ENCODE measurements at places on chromosomes 5 and 9. TPM values are rescaled to one million over a fixed set of nuclear protein-coding genes. Genes with fewer than 3 reads are reported as not detected.

DNA sequence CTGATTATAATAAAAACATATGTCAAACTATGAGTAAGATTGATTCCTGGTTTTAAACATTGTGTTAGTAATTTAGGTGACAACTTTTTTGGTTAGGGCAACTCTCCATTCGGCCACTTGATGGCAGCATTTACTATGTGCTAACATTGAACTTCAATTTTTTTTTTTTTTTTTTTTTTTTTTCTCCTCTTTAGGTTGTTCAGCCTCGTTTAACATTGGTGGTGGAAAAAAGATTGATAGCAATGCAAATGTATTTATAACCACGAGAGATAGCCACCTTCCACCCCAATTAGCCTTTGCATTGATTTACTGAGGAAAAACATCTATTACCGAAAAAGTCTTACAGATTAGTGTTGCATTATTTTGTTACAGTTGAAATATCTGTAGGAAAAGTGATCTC is 159.1 kb downstream of the CSNK1G3 start:
- H3K27ac ChIP-seq, result no peak overlapping the region
- H3K4me3 ChIP-seq, result no peak overlapping the region
- peak; percentile 54 for DNase-seq
- no peaks in the 10 kb centered on the region for H3K4me1 ChIP-seq
- H3K36me3 ChIP-seq, result no peaks in the 10 kb centered on the region
- H3K27me3 ChIP-seq, result no peaks in the 10 kb centered on the region

DNA sequence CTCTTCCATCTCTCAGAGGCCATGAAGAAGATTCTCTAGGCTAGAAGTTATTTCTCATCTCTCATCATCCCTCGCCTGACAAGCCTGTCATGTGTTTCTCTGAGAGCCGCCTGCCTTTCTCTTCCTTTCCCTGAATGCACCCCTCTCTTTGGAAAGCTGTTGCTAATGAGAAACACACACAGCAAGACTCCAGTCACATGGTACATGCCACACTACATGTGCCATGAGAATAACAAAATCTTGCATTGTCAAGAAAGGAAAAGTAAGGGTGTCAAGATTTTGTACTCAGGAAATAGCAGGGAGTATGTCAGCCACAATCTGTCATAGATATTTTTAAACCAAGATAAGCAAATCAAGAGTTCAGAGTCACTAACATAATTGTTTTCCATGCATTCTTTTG is 8.9 kb downstream of the AGXT2 start:
- no peaks in the 10 kb centered on the region for H3K4me1 ChIP-seq
- no peaks in the 10 kb centered on the region for H3K27me3 ChIP-seq
- H3K4me3 ChIP-seq, result no peak overlapping the region

DNA sequence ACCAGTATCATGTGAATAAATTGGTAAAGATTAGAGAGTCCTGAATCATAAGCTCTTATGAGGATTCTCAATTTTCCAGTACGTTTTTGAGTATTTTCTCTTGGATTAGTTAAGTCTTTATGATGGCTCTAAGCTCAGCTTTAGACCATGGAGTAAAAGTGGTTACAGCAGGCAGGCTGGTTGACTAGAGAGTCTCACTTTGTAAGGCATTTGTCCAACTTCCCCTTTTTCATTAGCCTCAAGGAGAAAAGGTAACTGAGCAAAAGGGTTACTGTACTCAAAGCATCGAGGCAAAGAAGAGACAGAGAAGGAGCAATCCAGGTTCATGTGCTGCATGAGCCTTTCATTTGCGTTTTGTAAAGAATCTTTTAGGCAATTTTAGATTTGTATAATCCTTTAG is 8.5 kb downstream of the NOP16 start:
- H3K36me3 ChIP-seq, result peaks cover 18% of the 10 kb centered on the region
- no peak overlapping the region for H3K4me3 ChIP-seq
- H3K27me3 ChIP-seq, result no peaks in the 10 kb centered on the region
- no peaks in the 10 kb centered on the region for H3K4me1 ChIP-seq

The FAM151B gene
- total RNA-seq, result 3.8 TPM

- H3K4me1 ChIP-seq, result no peaks in the 10 kb centered on the region
- no peak for DNase-seq
- H3K4me3 ChIP-seq, result no peak overlapping the region
- no peaks in the 10 kb centered on the region for H3K36me3 ChIP-seq
These were observed 18.1 kb downstream of the MAMDC2 start for GRCh38 chr9:70061776-70062175.

The SLC6A19 gene
- total RNA-seq, result not detected

GRCh38 chr5:114948986-114949621 is 220.6 kb downstream of the TRIM36 start:
- H3K4me3 ChIP-seq, result no peak overlapping the region
- H3K36me3 ChIP-seq, result no peaks in the 10 kb centered on the region
- H3K27me3 ChIP-seq, result no peaks in the 10 kb centered on the region
- no peak overlapping the region for H3K27ac ChIP-seq

DNA sequence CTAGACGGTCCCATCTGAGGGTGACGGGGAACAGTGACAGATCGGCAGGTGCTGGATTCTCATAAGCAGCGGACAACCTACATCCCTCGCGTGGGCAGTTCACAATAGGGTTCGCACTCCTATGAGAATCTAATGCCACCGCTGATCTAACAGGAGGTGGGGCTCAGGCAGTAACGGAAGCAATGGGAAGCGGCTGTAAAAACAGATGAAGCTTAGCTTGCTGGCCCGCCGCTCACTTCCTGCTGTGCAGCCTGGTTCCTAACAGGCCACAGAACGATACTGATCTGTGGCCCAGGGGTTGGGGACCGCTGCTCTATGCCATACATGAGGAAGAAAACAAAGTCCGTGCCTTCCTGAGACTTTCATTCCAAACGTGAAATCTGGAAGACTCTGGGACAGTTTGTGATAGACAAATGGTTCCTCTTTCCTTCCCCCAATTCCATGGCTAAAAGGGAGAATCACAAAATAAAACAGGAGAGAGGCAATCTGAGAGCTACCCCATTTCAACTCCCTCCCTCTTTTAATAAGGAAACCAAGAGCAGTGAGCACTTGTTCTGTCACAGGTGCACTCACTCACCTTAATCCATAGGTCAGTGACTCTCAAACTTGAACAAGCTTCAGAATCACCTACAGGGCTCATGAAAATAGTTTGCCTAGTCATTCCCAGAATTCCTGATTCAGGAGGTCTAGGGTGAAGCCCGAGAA is 12.1 kb downstream of the PDCL start:
- no peak overlapping the region for H3K4me3 ChIP-seq
- peaks cover 10% of the 10 kb centered on the region for H3K36me3 ChIP-seq
- H3K4me1 ChIP-seq, result no peaks in the 10 kb centered on the region
- peak; percentile 18 for DNase-seq
- H3K27me3 ChIP-seq, result no peaks in the 10 kb centered on the region

The VCAN gene
- total RNA-seq, result 9.7 TPM

The ARID3C gene
- total RNA-seq, result not detected

DNA sequence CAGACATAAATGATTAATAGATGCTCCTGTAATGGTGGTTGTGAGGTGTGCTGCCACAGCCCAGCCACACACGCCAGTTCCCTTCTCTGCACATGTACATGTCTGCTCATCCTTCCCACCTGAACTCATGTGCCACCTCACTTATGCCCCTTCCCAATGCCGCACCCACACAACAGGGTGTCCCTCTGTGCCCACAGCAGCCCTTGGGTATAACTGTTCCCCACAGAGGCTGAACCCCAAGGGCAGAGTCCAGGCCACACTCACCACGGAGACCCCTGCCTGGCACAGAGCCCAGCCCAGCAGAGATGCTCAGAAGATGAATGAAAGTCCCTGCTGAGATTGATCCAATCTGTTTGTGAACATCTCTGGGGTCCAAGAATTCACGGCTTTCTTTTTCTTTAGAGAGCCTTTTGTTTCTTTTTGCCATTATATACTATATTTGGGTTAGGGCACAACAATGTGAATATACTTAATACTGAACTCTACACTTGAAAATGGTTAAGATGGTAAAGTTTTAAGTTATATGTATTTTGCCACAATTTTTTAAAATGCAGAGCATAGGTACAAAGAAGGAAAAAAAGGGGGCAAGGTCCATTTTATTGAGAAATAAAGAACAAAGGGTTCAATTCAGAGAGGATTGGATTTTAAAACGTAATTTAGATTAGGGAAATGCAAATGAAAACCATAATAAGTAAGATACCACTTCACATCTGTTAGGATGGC is 29.6 kb downstream of the IRF1 start:
- H3K36me3 ChIP-seq, result no peaks in the 10 kb centered on the region
- H3K27ac ChIP-seq, result no peak overlapping the region
- peaks cover 23% of the 10 kb centered on the region for H3K4me1 ChIP-seq
- no peak overlapping the region for H3K4me3 ChIP-seq

The SPINK6 gene
- not detected for total RNA-seq

DNA sequence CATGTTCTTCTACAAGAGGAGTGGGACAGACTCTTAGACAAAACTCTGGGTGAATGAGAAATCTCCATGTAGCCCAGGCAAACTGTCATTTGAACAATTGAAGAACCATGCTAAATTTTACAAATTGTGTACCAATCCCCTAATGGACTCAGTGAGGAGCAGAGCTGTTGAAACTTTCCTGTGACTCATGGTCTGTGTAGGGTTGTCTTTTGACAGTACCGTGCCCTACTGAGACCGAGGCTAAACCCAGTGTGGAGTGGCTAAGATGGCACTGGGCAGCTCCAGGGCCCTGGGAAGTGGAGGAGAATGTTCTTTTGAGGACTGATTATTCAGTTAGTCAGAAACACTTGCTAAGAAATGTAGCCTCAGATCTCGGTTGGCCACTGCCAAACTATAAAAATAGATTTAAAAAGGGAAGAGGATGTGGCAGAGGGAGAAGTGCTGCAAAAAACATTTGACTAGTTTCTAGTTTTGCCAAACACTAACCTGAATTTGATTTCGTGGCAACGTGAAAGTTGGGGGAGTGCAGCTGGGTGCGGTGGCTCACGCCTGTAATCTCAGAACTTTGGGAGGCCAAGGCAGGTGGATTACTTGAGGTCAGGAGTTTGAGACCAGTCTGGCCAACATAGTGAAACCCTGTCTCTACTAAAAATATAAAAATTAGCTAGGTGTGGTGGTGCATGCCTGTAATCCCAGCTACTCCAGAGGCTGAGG is 24.7 kb downstream of the POU4F3 start:
- H3K27me3 ChIP-seq, result no peaks in the 10 kb centered on the region
- H3K27ac ChIP-seq, result no peak overlapping the region
- H3K4me1 ChIP-seq, result no peaks in the 10 kb centered on the region
- H3K4me3 ChIP-seq, result no peak overlapping the region
- no peaks in the 10 kb centered on the region for H3K36me3 ChIP-seq
- DNase-seq, result no peak

GRCh38 chr5:74978345-74978744 is 74.0 kb downstream of the GCNT4 start:
- DNase-seq, result no peak
- H3K27ac ChIP-seq, result no peak overlapping the region
- H3K36me3 ChIP-seq, result no peaks in the 10 kb centered on the region
- no peaks in the 10 kb centered on the region for H3K27me3 ChIP-seq
- no peak overlapping the region for H3K4me3 ChIP-seq
- no peaks in the 10 kb centered on the region for H3K4me1 ChIP-seq

Data from thyroid gland (tissue), 4 donors.